ENCODE measurements at places on chromosomes 1 and 21. TPM values are rescaled to one million over a fixed set of nuclear protein-coding genes. Genes with fewer than 3 reads are reported as not detected.
A peak's percentile ranks its signal among the peaks of the same experiment; 100 is the strongest.

The HPDL gene
- polyA plus RNA-seq: 39.6 TPM

The CA14 gene
- polyA plus RNA-seq: 50.2 TPM

The ADAM30 gene
- not detected for polyA plus RNA-seq

The RXRG gene
- polyA plus RNA-seq: not detected

- DNase-seq: no peak
- H3K36me3 ChIP-seq: peaks cover 13% of the 10 kb centered on the region
- no peaks in the 10 kb centered on the region for H3K27me3 ChIP-seq
- 0 out of 2 replicates have a peak overlapping the region, but pooled peaks have one; percentile 0 for H3K27ac ChIP-seq
Observed at GRCh38 chr1:235341334-235341733, 13.0 kb downstream of the GGPS1 start.

- no peaks in the 10 kb centered on the region for H3K27me3 ChIP-seq
- DNase-seq: no peak
- H3K4me1 ChIP-seq: no peaks in the 10 kb centered on the region
Observed at GRCh38 chr1:193703121-193703520, 516.7 kb upstream of the B3GALT2 start.

- H3K27ac ChIP-seq: no peak overlapping the region
- H3K4me1 ChIP-seq: no peaks in the 10 kb centered on the region
- H3K4me3 ChIP-seq: no peak overlapping the region
- H3K36me3 ChIP-seq: no peaks in the 10 kb centered on the region
- no peak for DNase-seq
Observed at GRCh38 chr1:5728663-5729355, 263.4 kb downstream of the NPHP4 start.

DNA sequence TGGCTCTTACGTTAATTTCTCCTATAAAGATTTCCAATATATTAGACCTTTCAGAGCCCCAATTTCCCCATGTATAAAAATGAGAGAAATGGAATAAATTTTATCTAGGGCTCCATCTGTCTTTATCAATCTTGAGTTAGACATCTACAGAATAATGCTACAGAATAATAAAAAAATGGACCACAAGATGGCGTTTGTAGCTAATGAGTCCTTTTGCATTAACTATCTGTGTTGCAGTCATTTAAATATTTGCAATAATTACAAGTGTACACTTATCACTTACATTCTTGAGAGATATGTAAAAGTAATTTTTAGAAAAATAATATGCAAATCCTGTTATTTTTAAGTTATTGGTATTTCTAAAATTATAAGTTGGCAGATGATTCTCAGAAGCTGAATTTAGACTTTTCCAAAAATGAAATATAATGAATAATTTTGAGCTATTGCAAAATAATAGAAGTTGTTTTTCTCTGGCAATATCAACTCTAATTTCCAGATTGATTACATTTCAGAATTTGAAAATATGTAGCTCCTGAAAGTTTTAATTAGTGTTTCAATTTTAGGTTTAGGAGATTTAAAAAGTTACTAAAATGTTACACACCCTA, 87.7 kb downstream of the SNX7 start:
- no peak overlapping the region for H3K27ac ChIP-seq
- H3K4me3 ChIP-seq: no peak overlapping the region
- DNase-seq: no peak
- H3K27me3 ChIP-seq: no peaks in the 10 kb centered on the region

GRCh38 chr1:171032822-171033702, 57.6 kb upstream of the FMO3 start:
- peaks cover 10% of the 10 kb centered on the region for H3K4me1 ChIP-seq
- peak overlapping the region; percentile 42 for H3K4me3 ChIP-seq
- H3K36me3 ChIP-seq: no peaks in the 10 kb centered on the region
- no peak overlapping the region for H3K27ac ChIP-seq

DNA sequence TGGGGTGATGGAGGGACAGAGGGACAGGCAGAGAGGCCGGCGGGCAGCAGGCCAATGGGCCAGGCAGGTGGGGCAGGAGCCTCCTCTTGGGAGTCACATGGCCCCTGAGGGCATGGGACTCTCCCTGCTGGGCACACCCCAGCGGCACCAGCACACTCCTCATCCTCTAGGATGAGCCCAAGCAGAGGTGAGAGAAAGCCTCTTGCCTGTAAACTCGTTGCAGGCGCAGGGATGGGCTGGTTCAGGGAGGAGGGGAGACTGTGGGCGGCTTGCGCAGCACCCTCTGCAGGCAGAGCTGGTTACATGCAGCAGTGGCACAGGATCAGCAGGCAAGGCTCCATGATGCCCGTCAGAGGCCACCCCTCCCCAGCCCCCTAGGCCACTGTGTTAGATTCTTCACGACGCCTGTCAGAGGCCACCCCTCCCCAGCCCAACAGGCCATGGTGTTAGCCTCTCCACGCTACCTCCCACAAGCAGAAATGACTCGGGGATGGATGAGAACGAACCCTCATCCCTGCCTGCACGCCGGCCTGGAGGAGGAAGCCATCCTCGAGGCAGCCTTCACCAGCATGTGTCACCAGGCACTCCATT, 209.7 kb upstream of the VAMP3 start:
- no peaks in the 10 kb centered on the region for H3K27me3 ChIP-seq
- peak; percentile 80 for DNase-seq
- H3K27ac ChIP-seq: no peak overlapping the region
- H3K4me1 ChIP-seq: no peaks in the 10 kb centered on the region
- H3K4me3 ChIP-seq: no peak overlapping the region

GRCh38 chr1:169327875-169328274, 39.7 kb downstream of the NME7 start:
- DNase-seq: no peak
- no peaks in the 10 kb centered on the region for H3K27me3 ChIP-seq
- H3K4me1 ChIP-seq: peaks cover 24% of the 10 kb centered on the region
- H3K4me3 ChIP-seq: no peak overlapping the region
- no peaks in the 10 kb centered on the region for H3K36me3 ChIP-seq
- H3K27ac ChIP-seq: no peak overlapping the region

DNA sequence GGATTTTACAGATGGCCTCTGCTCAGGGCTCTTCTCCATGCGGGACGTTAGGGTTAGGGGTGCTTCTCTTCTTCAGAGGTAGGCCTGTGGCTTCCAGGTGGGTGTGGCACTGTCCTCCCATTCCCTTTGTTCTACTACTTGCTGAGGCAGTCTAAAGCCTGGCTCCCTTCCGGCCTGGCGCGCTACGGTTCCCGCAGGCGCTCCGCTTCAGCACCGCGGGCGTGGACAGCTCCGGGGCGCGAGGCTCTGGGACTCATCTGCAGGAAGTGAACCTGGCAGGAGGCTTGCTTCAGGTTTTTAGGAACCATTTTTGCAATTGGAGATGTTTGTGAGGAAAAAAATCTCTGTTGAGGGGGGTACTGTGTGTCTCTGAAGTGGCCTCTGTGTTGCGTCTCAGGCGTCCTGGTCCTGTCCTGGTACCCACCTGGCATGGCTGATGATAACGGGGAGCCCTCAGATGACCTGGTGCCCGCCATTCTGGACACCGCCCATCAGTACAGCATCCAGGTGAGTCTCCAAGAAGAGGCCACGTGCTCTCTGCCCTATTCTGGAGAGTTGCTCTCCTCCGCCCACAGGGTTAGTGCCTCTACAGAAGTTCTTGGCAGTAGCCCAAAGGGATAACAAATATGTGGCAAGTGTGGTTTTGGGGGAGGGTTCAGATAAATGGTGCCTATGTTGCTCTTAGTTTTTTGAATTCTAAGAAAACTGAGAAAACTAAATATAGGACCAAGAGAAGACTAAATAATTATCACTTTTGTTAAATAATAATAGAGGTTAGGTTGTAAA, 1.9 kb downstream of the MANEAL start:
- H3K4me3 ChIP-seq: peak overlapping the region; percentile 67
- no peaks in the 10 kb centered on the region for H3K36me3 ChIP-seq
- H3K4me1 ChIP-seq: peaks cover 6% of the 10 kb centered on the region

DNA sequence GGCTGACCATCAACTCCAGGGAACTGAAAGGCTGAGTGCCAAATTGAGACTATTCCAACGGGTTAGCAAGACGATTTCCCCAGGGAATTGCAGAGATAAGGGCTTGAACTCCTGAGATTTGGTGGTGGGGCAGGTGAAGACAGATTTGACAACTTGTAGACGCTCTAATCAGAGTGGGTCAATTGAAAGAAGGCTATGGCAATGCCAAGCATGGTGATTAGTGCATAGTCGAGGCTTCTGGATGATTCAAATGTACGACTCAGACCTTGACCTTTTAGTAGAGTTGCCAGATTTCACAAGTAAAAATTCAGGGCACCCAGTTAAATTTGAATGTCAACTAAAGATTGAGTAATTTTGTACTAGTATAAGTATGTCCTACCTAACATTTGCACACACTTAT, 302.1 kb upstream of the SPAG17 start:
- no peak overlapping the region for H3K4me3 ChIP-seq
- H3K27me3 ChIP-seq: no peaks in the 10 kb centered on the region
- H3K36me3 ChIP-seq: no peaks in the 10 kb centered on the region
- H3K27ac ChIP-seq: no peak overlapping the region

DNA sequence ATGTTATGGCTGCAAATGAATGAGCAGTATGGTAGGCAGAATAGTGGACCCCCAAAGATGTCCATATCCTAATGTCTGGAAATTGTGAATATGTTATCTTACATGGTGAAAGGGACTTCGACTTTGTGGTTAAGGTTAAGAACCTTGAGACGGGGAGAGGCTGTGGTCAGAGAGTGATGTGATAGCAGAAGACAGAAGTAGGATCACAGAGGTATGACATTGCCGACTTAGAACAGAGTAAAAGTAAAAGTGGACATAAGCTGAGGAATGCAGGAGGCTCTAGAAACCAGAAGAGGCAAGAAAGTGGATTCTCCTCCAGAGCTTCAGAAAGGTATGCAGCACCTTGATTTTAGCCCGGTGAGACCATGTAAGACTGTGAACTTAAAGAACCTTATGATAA, 74.6 kb downstream of the CTH start:
- H3K4me3 ChIP-seq: no peak overlapping the region
- H3K4me1 ChIP-seq: no peaks in the 10 kb centered on the region
- H3K27ac ChIP-seq: no peak overlapping the region
- no peak for DNase-seq
- no peaks in the 10 kb centered on the region for H3K27me3 ChIP-seq
- no peaks in the 10 kb centered on the region for H3K36me3 ChIP-seq

DNA sequence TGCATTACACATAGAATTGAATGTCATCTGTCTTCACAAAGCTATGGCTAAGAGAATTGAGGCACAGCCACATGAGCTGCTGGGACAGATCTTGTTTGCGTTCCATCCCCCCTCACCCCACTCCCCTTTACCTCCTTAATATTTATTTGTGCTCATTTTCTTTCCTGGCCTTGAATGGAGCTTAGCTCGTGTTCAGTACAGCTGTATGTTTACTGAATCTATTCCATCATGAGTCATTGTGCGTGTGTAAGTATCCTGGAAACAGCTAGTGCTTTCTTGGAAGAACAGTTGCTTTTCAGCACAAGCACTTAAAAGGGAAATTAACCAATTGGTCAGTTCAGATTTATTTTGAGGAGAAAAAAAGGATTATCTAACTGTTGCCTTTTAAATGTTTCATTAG, 14.7 kb downstream of the PROX1 start:
- no peaks in the 10 kb centered on the region for H3K36me3 ChIP-seq
- H3K4me1 ChIP-seq: peaks cover 16% of the 10 kb centered on the region
- no peak overlapping the region for H3K4me3 ChIP-seq

- H3K36me3 ChIP-seq: no peaks in the 10 kb centered on the region
- no peak overlapping the region for H3K4me3 ChIP-seq
- no peak overlapping the region for H3K27ac ChIP-seq
Observed at GRCh38 chr21:23951251-23951650, 1656.0 kb downstream of the MRPL39 start.

- no peak overlapping the region for H3K27ac ChIP-seq
- no peaks in the 10 kb centered on the region for H3K36me3 ChIP-seq
Observed at GRCh38 chr1:42172381-42173133, 8.0 kb upstream of the GUCA2A start.

- H3K4me1 ChIP-seq: no peaks in the 10 kb centered on the region
- DNase-seq: no peak
- no peaks in the 10 kb centered on the region for H3K36me3 ChIP-seq
Observed at GRCh38 chr1:36217670-36218069, 6.6 kb upstream of the THRAP3 start.

- no peak for DNase-seq
- H3K27ac ChIP-seq: no peak overlapping the region
- H3K36me3 ChIP-seq: no peaks in the 10 kb centered on the region
- no peaks in the 10 kb centered on the region for H3K27me3 ChIP-seq
- H3K4me1 ChIP-seq: peaks cover 22% of the 10 kb centered on the region
Observed at GRCh38 chr1:147852706-147853225, 49.8 kb upstream of the GJA8 start.

DNA sequence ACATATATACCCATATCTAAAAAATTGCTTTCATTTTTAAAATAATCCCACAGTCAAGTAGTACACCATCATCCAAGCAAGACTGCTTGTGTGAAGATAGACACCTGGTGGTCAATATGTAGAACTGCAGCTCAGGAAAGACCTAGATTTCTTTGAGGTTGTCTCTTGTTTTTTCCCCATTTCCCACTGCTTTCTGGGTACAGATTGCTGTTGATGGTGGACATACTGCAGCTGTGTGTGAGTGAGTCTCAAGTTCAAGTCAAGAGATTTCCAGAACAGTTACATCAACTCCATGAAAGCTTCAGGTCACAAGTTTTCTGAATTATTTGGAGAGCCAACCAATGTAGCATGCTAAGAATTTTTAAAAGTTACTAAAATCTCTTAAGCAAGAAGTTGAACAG, 306.4 kb downstream of the DUSP10 start:
- peak; percentile 76 for DNase-seq
- no peak overlapping the region for H3K4me3 ChIP-seq
- no peaks in the 10 kb centered on the region for H3K27me3 ChIP-seq
- H3K27ac ChIP-seq: no peak overlapping the region
- no peaks in the 10 kb centered on the region for H3K36me3 ChIP-seq

GRCh38 chr1:31482482-31483011, 69.5 kb downstream of the SERINC2 start:
- DNase-seq: no peak
- H3K27me3 ChIP-seq: no peaks in the 10 kb centered on the region
- H3K36me3 ChIP-seq: no peaks in the 10 kb centered on the region

- no peaks in the 10 kb centered on the region for H3K27me3 ChIP-seq
- no peaks in the 10 kb centered on the region for H3K4me1 ChIP-seq
- H3K27ac ChIP-seq: no peak overlapping the region
- DNase-seq: no peak
- H3K4me3 ChIP-seq: no peak overlapping the region
Observed at GRCh38 chr1:90296327-90296726, 301.4 kb downstream of the ZNF326 start.

GRCh38 chr1:154741327-154741726, 128.8 kb downstream of the KCNN3 start:
- no peaks in the 10 kb centered on the region for H3K36me3 ChIP-seq
- no peaks in the 10 kb centered on the region for H3K27me3 ChIP-seq
- H3K4me1 ChIP-seq: peaks cover 17% of the 10 kb centered on the region
- H3K27ac ChIP-seq: no peak overlapping the region
- H3K4me3 ChIP-seq: no peak overlapping the region

Data from GM23338 (cell line).